Occipital lobe (tissue), 3 donors: ENCODE measurements at places on chromosomes 12 and 14. TPM values are rescaled to one million over a fixed set of nuclear protein-coding genes. Genes with fewer than 3 reads are reported as not detected.

DNA sequence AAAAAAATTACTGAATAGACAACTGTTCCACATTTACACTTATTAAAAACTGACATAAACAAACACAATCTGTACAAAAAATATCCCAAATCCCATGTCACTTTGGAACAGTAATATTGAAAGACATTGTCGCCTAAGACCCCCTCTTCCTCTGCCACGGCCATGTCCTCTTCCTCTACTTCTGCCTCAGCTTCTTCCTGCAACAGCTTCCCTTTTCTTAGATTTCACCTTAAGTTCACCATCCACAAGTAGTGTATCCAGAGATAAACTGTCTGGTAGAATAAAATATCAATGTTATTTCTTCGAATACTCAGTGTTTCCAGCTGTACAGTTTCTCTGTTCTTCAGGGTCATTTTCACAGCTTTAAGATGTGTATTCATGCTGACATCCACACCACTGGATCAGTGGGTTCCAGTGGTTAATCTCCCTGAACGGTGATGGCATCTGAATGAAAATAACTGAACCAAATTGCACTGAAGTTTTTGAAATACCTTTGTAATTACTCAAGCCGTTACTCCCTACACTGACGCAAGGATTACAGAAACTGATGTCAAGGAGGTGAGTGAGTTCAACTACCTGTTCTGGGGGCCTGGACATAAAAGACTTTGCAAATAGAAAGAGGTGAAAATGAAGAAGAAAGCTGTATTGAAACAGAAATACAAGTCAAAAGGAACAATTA lies 208.5 kb downstream of the C12orf50 start:
- no peak for DNase-seq

GRCh38 chr14:72745546-72745945 lies 148.4 kb downstream of the DPF3 start:
- DNase-seq = no peak

GRCh38 chr12:53244337-53244736 lies 12.3 kb upstream of the RARG start:
- DNase-seq = no peak

GRCh38 chr14:102315121-102315520 lies 4.4 kb upstream of the ZNF839 start:
- no peak for DNase-seq

DNA sequence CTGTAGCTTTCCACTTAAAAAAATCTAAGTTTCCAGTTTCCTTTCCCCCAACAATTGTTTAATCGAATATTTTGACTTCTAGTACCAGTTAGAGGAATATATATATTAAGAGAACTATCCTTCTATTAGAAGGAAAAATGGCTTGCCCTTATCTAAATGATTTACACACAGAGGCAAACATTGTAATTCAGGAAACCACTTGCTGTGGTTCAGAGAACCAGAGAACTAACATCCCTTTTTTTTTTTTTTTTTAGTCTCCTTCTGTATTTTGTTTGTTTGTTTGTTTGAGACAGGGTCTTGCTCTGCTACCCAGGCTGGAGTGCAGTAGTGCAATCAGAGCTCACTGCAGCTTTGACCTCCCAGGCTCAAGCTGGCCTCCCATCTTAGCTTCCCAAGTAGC lies 746.6 kb downstream of the VRK1 start:
- DNase-seq = no peak

- DNase-seq = no peak
These were observed 11.6 kb upstream of the PPP1CC start for GRCh38 chr12:110754101-110754793.

DNA sequence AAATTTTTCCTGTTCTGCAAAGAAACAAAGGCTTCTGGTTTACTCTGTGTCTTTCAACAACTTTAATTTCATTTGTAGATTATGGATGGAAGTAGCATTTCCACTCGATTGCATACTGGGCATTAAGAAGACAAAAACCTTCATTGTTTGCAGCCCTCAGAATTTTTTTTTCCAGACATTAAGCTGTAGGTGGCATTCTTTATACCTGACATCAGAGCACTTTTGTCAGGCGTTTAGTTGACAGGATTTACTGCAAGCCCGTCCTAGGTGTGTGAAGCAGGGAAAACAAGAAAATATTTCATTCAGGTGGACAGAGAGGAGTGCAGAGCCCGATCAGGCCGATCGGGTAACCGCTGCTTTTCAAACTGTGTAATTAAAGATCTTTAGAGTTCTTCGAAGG lies 107.5 kb downstream of the TMEM260 start:
- DNase-seq = no peak

GRCh38 chr12:108583991-108584390 lies 13.9 kb downstream of the TMEM119 start:
- DNase-seq = no peak

- DNase-seq = no peak
These were observed 36.1 kb upstream of the PIWIL1 start for GRCh38 chr12:130301559-130301958.

DNA sequence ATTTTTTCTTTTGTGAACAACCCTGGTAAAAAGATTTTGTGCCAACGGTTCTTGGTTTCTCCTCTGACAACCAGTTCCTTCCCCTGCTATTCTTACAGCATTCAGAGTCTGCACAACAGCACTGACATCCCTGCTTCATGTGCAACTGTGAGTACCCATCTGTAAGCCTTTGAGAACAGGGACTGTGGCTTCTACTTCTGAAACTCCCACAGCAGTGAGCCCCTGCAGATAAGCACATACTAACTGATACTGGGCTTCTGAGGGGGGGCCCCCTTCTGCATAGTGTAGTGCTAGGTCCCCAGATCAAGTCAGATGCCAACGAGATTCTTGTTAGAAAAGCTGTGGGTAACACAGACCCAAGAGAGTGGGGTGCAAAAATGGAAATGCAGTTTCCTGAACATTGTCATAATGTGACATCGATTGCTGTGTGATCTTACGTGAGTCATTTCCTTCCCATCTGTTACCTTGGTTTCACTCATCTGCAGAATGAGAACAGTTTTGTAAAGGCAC lies 11.1 kb upstream of the NINJ2 start:
- DNase-seq = no peak

DNA sequence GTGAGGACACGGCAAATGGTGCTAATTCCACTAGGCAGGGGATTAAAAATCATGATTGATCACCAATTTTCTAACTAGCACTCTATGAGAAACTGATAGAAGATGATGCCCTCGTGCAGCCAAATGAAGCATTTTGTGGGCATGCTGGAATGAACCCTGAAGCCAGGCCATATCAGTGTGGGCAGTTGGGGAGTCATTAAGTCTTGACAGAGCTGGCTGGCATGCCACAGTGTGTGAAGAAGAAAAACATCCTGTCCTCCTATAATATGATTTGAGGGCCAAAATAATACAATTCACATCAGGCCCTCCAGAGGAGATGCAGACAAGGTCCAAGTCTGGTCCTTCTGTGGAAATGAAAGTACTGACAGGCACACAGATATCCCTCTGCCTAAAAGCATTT lies 107.1 kb downstream of the TMTC1 start:
- DNase-seq = no peak

- no peak for DNase-seq
These were observed 112.5 kb downstream of the ALX1 start for GRCh38 chr12:85392508-85392907.

DNA sequence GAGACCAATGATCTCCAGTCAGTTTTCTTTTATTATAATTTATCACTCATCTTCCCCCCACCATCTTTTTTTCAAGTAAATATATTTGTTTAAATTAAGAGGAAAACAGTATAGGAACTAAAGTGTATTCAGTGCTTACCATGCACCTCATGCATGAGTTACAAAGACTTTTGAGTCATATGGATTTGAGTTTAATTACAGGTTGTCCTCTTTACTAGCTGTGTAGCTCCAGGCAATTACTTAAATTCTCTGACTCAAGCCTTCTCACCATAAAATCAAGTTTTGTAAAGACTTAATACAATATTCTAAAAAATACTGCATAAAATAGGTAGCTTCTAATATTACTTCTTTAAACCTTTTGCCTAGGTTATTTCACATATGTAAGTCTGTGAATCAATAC lies 251.3 kb downstream of the SLC16A7 start:
- no peak for DNase-seq

DNA sequence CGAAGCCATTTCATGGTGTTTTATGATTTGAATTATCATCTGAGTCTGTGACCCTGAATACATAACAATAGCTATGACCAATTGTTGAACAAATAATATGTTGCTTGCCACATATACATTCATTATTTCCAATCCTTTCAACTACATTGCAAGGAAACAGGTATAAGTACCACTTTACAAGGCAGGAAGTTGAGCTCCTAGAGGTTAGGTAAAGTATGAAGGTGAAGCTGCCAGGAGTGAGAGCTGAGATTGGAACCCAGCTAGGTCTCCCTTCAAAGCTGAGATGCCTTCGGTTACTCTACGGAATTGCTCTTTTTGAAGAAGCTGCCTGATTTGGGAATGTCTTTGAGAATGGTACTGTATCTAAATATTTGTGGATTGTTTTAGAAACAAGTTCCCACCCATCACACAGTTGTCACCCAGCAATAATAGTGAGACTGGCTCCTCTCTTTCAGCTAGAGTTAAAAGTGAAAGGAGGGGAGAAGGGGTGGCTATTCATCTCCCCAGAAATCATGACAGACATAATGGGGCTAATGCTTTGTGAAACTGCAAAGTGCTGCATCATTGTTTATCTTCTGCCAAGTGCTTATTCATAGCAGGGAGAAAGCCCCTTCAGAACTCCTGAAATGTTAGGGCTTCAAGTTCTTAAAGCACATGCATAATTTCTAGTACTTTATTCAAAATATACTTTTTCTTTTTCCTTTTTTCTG lies 75.9 kb upstream of the AMIGO2 start:
- DNase-seq = no peak

DNA sequence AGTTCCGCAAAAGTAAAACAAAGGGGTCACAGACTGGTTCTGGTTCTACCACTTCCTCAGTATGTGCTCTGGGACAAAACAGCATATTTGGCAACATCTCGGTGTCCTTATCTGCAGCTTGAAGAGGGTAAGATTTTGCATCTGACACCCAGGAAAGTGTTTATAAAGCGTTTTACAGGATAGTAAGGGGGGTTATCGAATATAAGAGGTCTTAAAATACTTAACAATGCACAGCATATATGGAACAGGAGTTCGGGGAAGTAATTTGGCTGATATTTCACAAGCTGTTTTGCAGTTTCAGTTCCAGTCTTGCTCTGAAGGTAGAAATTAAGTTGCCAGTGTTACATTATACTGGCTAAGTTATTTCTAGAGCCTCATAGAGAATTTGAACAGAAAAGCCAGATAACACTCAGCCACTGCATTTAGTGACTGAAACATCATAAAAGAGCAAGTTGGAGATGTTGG lies 904 bp upstream of the MAP4K5 start:
- no peak for DNase-seq

DNA sequence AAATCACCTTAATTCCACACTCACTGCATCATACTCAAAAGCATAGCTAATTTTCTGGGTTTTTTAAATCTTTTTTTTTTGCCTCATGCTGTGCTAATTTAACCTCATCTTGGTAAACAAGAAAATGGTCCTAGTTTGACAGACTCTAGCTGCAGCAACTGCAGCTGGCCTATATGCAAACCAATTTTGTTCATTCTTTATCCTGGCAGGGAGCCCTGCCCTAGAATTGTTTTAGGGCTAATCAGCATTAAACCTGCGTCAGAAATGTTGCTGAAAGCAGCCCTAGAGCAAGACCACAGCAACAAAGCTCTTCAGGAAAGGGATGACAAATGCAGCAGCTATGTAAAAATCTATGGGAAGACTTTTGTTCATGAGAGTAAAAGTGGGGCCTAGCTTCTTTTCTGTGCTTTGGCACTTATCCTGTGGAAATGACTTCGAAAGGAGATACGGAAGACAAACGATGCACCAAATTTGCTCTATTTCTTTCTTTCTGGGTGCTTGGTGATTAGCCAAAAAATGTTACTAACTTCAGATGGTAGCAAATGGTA lies 72.2 kb downstream of the DENND5B start:
- DNase-seq = peak; percentile 12

DNA sequence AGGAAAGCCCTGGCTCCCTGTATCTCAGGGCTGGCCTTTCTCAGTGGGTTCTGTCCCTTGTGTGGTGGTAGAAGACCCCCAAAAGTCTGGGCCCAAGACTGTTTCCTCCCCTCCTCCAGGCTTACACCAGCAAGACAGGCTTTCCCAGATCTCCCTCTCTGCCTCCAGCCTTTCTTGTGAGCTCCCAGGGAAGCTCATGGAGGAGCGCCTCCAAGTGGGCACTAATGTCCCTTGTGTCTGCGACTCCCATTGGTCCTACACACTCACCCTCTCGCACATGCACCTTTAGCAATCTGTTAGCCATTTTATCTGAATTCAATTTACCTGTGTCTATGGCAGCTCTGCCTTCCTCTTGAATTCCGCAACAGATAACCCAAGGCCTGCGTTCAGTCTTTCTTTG lies 251.1 kb upstream of the CAND1 start:
- DNase-seq = no peak

DNA sequence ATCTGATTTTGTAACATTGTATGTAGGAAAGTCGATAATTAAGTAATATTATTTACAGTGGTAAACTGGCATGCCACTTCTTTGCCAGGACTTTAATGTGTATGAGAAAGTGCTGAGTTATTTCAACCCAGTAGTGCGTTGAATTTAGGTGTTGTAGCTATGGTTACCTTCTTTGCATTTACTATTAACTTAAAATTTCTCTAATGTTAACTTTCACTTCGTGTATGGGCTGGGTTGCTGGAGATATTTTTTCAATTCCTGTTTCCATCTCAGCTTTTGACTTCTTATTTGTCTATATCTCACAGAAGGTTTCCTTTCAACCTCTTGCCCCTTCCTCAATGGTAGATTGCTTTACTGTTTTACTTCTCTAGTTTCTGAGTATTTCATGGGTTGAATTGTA lies 1345.6 kb downstream of the FSCB start:
- no peak for DNase-seq

- DNase-seq = no peak
These were observed 472.4 kb downstream of the ATP23 start for GRCh38 chr12:58413794-58414193.

- DNase-seq = no peak
These were observed 163.5 kb upstream of the ALG10B start for GRCh38 chr12:38152816-38153736.

The HSPA2 gene
- 7.6 TPM for total RNA-seq

The E2F7 gene
- total RNA-seq = 1.4 TPM

The MYF5 gene
- total RNA-seq = not detected

The RD3L gene
- total RNA-seq = not detected

The TSPAN11 gene
- 4.8 TPM for total RNA-seq

The CLEC9A gene
- total RNA-seq = not detected

The IGF1 gene
- total RNA-seq = 5.5 TPM

The LALBA gene
- 0.47 TPM for total RNA-seq

The CEBPE gene
- total RNA-seq = 0.31 TPM
